Sigmoid colon (tissue), 7 donors: ENCODE measurements at places on chromosomes 2 and 18.

GRCh38 chr18:13804305-13804704 lies 19.6 kb upstream of the MC5R start:
- no peak for DNase-seq

DNA sequence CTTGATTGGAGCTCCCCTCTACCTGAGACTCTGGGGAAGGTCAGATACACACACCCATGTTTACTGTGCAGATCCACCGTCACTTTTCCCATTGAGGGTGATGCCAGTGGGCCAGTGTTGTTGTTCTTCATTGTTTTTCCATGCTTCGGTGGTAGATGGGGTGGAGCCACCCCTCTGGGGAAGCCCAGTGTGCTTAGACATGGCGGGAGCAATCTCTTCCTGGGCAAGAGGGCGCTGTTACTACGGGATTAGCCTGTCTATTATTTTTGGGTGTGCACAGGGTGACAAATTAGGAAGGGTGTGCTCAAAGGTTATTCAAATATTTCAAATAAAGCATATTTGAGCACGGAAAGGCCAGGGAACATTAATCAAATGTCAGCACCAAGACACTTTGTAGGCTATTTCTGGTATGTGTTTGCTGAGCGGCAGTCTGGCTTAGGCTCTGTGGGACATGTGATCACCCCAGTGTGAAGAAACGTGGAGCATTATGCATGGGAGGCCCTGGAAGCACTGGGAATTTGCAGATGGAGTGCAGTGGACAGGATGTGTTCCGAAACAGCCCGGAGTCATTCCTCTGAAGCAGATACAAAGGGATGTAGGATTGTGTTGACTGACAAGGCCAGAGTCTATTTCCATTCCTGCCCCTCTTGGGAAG lies 34.8 kb upstream of the SMIM21 start:
- no peak for DNase-seq

DNA sequence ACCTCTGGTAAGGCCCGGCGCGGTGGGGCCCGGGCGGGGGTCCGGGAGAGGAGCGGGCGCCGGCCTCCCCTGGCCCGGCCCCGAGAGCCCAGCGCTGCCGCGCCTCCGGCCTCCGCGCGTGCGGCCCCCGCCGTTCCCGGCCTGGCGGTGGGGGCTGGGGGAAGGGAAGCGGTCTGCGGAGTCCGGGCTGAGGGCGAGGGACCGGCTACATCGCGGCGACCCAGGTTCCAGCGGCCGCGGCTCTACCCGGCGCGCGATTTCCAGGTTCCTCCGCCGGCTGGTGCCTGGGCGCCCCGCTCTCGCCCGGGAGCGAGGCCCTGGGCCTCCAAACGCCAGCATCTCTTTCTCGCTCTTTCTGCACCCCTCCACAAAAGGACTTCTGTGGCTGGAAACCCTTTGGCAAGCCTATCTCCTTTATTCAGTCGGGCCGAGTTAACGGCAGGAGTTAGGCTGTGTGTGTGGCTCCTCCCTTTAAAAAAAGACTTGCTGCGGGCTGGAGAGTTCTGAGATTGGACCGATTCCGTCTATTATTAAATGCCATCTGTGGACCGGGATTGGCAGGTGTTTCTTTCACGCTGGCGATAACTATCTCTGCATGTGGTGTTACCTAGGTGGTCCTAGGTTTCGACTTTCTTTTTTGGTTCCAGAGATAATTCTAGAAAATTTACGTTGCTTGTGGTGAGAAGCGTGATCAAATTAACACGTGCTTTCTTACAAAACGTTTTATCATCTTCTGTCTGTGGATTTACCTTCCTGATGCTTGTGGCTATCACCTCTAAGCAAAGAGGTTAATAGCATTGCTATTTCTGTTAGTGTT lies 592 bp downstream of the ME2 start:
- DNase-seq, result no peak

DNA sequence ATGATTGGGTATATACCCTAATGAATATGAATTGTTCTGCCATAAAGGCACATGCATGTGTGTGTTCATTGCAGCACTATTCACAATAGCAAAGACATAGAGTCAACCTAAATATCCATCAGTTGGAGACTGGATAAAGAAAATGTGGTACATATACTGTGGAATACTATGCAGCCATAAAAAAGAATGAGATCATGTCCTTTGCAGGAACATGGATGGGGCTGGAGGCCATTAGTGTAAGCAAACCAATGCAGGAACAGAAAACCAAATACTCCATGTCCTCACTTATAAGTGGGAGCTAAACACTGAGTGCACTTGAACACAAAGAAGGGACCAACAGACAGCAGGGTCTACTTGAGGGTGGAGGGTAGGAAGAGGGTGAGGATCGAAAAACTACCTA lies 43.2 kb downstream of the TTC39C start:
- no peak for DNase-seq

DNA sequence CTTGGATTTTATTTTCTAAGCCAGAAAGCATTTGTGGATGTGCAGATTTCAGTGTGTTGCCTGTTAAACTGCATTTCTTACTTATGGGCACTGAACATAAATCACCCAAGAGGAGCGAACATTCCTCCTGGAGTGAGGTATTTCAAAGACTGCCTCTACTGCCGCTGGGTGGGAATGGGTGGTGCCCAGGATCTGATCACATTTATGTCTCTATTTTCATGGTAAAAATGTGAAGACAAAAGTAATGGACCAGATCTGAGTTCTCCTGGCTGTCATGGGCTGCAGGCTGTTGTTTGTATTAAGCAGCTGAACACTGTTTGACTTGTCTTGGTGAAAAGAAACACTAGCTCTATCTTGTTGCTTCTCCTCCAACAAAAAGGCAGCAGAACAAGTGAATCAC lies 251.7 kb downstream of the NCKAP5 start:
- no peak for DNase-seq

GRCh38 chr2:186484062-186484735 lies 1.9 kb upstream of the ZC3H15 start:
- DNase-seq, result no peak

- no peak for DNase-seq
Measured at GRCh38 chr2:238438856-238439849, 12.4 kb downstream of the ASB1 start.

GRCh38 chr2:74828543-74828942 lies 5.4 kb upstream of the HK2 start:
- DNase-seq, result no peak

GRCh38 chr2:224892574-224893204 lies 149.6 kb downstream of the DOCK10 start:
- DNase-seq, result no peak

DNA sequence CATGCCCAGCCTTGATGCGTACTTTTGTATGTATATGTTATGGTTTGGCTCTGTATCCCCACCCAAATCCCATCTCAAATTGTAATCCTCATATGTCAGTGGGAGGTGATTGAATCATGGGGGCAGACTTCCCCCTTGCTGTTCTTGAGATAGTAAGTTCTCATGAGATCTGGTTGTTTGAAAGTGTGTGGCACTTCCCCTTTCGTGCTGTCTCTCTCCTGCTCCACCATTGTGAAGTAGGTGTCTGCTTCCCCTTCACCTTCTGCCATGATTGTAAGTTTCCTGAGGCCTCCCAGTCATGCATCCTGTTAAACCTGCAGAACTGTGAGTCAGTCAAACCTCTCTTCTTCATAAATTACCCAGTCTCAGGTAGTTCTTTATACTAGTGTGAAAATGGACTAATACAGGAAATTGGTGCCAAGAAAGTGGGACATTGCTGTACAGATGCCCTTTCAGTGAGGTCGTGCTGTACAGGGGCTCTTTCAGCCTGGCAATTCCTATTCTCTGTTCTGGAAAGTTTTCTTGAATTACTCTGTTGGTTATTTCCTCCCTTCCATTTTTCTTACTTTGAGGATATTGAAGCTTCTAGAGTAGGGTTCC lies 38.2 kb downstream of the KCMF1 start:
- no peak for DNase-seq

DNA sequence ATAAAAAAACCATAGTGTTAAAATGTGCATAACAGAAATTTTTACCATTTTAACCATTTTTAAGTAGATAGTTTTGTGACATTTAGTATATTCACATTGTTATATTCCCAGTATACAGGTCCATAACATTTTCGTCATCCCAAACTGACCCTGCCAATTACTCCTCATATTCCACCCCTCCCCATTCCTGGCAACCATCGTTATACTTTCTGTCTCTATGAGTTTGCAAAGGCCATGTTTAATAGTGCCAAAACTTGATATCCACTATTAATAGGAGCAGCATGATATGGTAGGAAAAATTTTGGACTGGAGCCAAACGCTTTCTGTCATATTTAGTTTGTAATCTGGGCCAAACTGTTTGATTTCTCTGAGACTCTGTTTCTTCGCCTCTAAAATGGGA lies 30.9 kb downstream of the PLCL1 start:
- DNase-seq, result no peak

GRCh38 chr2:156892467-156893281 lies 364.8 kb upstream of the GALNT5 start:
- no peak for DNase-seq

GRCh38 chr2:96553176-96553956 lies 16.8 kb downstream of the ARID5A start:
- DNase-seq, result no peak

- DNase-seq, result no peak
Measured at GRCh38 chr2:188875104-188875503, 99.1 kb upstream of the COL3A1 start.

GRCh38 chr2:66582104-66582986 lies 147.4 kb downstream of the MEIS1 start:
- peak; percentile 70 for DNase-seq

DNA sequence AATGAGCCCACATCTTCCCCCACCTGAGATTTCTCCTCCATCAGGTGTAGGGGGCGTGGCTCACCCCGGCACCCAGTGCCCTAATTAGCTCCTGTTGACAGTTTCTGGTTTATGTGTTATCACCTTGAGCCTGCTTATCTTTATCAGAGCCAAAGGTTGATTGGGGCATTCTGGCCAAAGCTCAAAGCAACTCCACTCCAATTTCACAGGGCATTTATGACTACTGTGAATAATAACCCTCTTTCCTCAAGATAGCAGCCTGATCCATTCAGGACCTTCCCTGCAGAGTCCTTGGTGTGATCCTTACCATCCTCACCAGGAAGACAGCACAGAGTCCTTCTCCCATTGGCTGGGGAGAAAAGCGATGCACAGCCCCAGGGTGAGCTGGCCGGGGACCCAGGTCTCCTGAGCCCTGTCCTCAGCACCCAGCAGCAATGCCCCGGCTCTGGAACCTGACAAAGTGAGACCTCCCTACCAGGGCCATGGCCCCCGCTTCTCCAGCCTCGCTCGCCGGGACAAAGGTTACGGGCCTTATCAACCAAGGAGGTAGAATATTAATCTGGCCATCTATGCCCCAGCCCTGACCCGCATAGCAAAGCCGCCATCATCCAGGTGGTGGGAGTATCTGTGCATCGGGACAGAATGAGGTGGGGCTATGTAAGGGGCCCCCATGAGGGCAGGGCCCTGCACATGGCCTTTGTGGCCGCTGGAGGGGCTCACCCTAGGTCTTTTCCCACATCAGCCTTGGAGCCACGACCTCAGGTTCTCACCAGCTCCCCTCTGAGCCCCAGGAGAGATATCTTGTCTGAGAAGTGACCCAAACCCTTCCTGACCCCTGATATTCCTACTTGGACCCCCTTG lies 64.5 kb downstream of the ZFP36L2 start:
- DNase-seq, result no peak

GRCh38 chr2:59413751-59414570 lies 1139.5 kb downstream of the BCL11A start:
- no peak for DNase-seq

DNA sequence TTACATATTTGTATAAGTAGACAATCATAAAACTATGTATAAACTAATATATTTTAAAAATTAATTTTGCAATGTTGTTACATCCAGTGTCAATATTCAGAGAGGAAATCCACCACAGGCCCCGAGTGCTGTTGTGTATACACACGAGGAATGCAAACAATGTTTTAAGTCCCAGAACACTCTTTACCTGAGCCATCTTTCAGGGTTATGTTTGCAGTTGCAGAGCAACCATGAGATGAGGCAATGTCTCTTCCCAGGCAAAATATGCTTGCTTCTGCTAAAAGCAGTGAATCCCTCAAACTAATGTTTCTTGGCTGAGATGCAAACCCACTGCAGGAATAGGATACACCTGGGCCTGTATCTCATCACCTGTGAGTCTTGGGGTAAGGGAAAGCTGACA lies 91.3 kb downstream of the ASXL2 start:
- DNase-seq, result no peak

- DNase-seq, result peak; percentile 85
Measured at GRCh38 chr2:191304939-191305875, 60.0 kb downstream of the MYO1B start.

- no peak for DNase-seq
Measured at GRCh38 chr18:8808001-8808400, 102.6 kb downstream of the MTCL1 start.

GRCh38 chr2:128519517-128520215 lies 201.0 kb upstream of the HS6ST1 start:
- DNase-seq, result no peak

- DNase-seq, result no peak
Measured at GRCh38 chr2:159798376-159798725, 343 bp upstream of the CD302 start.

GRCh38 chr2:156464106-156464505 lies 27.9 kb downstream of the GPD2 start:
- DNase-seq, result no peak

DNA sequence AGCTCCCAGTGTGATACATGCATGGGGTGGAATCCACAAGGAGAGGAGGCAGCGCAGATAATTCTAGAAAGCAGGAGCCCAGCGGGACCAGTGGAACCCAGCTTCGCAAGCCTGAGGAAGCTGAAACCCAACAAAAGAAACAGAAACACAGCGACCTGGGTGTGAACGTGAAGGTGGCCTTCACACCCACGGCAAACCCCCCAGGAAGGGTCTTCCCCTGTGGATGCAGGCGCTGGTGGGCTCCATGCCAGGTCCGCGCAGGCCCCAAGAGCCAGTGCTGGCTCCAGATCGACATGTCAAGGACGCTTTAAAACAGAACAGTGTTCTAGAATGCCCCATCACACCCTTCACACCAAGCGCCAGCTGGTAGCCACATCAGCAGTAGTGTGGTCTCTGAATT lies 22.1 kb downstream of the KIF1A start:
- peak; percentile 53 for DNase-seq

DNA sequence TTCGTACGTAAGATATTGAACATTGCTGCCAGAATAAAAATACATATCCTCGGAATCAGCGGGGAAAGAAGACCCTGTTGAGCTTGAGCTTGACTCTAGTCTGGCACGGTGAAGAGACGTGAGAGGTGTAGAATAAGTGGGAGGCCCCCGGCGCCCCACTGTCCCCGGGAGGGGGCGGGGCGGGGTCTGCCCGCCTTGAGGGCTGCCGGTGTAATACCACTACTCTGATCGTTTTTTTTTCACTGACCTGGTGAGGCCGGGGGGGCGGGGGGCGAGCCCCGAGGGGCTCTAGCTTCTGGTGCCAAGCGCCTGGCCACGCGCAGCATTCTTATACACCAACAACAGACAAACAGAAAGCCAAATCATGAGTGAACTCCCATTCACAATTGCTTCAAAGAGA lies 324.0 kb upstream of the REG3G start:
- DNase-seq, result no peak

- DNase-seq, result no peak
Measured at GRCh38 chr2:150267651-150268415, 219.6 kb downstream of the RND3 start.
